ENCODE measurements at places on chromosomes 4 and X.

DNA sequence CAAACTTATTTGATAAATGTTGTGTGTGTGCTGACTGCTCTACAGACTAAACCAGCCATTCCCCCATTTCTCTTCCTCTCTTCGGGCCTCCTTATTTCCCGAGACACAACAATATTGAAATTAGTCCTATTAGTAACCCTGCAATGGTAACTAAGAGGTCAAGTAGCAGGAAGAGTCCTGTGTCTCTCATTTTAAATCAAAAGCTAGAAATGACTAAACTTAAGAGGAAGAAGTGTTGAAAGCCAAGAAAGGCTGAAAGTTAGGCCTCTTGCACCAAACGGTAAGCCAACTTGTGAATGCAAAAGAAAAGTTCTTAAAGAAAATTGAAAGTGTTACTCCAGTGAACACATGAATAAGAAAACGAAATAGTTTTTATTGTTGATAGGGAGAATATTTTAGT is 357.8 kb upstream of the SLC7A11 start:
- DNase-seq: no peak

- DNase-seq: peak; percentile 60
Observed at GRCh38 chrX:119118780-119119395, 8.7 kb downstream of the KIAA1210 start.

DNA sequence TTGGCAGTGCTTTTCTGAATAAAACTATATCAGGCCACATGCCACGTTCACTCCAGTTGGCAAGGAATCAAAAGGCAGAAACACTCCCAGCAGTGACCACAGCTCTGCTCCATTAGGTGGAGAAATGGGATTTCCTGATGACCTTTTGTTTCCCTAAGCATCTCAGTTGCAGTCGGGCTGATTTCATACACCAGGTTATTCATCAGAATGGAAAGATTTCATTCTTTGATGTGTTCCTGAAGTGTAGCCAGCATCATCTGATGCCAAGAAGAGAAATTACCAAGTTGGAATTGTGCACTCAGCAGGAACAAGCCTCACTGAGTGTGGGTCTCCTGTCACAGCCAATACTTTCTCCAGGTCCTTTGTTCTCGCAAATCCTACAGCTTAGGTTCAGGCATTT is 193.7 kb downstream of the SPATA18 start:
- no peak for DNase-seq

- no peak for DNase-seq
Observed at GRCh38 chr4:150713251-150713650, 131.3 kb downstream of the MAB21L2 start.

DNA sequence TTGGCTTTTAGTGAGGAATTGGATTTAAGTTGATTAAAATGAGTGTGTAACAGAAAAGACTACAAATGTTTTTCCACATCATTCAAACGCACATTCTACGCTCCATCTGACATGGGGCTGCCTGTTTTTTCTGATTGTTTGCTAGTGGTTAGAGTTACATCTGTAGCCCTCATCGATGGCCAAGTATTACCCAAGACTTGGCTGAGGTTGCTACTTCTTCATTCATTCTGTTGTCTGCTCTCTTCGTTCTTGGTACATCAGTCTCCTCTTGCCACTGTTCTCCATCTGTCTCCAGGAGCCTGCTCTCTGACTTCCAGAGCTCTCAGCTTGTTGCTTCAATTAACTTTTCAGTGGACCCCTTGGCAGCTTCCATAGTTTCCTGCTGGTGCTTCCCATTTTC is 1844.6 kb upstream of the TENM3 start:
- DNase-seq: no peak

DNA sequence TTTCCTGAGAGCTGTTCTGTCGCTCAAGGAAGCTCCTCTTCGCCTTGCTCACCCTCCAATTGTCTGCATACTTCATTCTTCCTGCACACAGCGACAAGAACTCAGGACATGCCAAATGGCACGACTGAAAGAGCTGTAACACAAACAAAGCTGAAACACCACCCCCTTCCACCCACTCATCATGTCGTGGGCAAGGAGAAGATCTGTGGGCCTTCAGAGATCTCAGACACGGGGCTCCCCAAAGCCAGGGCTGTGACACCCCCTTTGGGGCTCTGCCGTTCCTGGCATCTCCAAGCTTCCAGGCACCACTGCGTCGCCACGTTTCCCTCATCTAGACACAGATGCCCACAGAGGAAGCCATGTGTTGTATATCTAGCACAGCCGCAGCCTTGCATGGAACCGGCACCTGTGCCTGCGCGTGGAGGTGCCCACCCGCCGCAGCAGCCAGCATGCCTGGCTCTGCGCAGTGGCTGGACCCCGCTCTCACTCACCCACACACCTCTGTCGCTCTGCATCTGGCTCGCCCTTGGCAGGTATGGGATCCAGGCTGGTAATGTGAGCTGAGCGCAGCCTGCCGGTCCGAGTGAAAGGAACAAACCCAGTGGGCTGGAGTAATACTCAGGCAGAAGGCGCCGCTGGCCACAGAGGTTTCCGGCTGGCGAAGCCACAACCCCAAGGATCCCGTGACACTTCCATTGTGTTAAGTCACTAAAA is 676.4 kb upstream of the INTU start:
- no peak for DNase-seq

DNA sequence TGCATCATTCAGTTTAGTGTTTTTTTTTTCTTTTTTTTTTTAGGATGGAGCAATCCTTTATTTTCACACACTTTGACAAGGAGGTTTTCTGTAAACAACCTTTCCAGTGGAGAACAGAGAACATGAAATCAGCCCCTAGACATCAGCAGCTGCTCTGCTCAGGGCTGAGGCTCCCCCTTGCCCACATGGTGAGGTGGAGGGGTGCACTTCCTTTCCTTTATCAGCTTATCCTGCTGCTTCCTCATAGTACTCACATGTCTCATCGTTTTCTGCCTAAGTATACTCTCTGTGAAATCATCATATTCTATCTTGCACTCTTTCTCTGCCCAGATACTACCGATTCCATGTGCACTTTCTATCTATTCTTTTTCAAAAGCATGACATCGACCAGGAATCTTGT is 47.6 kb upstream of the PRSS12 start:
- DNase-seq: no peak

DNA sequence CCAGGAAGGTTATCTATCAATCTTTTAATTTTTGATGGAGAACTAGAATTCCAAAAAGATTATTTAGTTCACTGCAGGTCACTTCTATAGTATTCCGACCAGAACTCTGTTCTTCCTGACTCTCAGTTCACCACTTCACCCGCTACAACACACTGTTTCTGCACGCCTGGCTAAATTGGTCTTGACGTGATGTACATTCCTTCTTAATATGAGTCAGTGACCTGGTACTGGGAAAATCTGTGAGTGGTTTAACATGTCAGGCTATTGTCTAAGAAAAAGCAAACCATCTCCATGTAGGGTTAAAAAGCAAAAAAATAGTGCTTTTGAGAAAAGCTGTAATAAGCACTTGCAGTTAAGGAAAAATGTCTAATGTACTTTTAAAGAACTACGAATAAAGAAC is 120.4 kb downstream of the NDST3 start:
- no peak for DNase-seq

DNA sequence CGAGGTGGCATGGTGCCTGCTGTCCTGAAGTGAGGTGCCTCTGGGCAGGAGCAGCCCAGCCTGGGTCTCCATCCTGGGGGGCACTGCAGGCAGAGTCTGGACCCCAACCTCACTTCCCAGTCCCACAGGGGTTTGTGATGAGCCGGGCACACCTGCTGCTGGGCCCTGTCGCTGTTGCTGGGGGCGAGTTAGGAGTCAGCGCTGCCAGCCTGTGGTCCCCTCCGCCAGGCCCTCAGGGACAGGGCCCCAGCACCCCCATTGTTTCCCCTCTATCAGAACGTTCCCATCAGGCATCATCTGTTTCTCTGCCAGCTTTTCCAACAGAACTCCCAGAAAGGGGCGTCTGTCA is 23.4 kb downstream of the WFS1 start:
- no peak for DNase-seq

All from Jurkat, Clone E6-1 (cell line).